ENCODE measurements at places on chromosomes 1 and 21. TPM values are rescaled to one million over a fixed set of nuclear protein-coding genes. Genes with fewer than 3 reads are reported as not detected.

Gene ADGRL2
- total RNA-seq, result 67.2 TPM

Gene TMEM61
- total RNA-seq, result not detected

Gene OR2L13
- total RNA-seq, result not detected

Gene CFHR4
- not detected for total RNA-seq

Gene ACOT11
- 19.3 TPM for total RNA-seq

Gene C8A
- not detected for total RNA-seq

Gene RORC
- total RNA-seq, result not detected

Gene WNT9A
- 7.9 TPM for total RNA-seq

Gene CCDC185
- total RNA-seq, result not detected

Gene RPTN
- not detected for total RNA-seq

Gene LCE2B
- total RNA-seq, result not detected

Gene AADACL3
- total RNA-seq, result not detected

Gene SPRR4
- not detected for total RNA-seq

Gene AMY2A
- total RNA-seq, result not detected

Gene KRTAP12-2
- not detected for total RNA-seq

Gene TRIM17
- not detected for total RNA-seq

Gene SLAMF8
- 9.9 TPM for total RNA-seq

Gene IL22RA1
- total RNA-seq, result 0.14 TPM

Gene SLC16A4
- 48.5 TPM for total RNA-seq

Gene LENEP
- total RNA-seq, result not detected

Gene LAX1
- 0.54 TPM for total RNA-seq

Gene KLHDC9
- total RNA-seq, result 8.6 TPM

Gene HOOK1
- 0.27 TPM for total RNA-seq

Gene SLC25A24
- 26.0 TPM for total RNA-seq

Data from thoracic aorta (tissue), 2 donors.